ENCODE measurements at places on chromosomes 2 and 18. TPM values are rescaled to one million over a fixed set of nuclear protein-coding genes. Genes with fewer than 3 reads are reported as not detected.

Gene KRTCAP3
- total RNA-seq = 0.60 TPM

Gene LIMS1
- total RNA-seq = 43.7 TPM

Gene PMS1
- total RNA-seq = 15.5 TPM

Gene NR4A2
- 7.6 TPM for total RNA-seq

Gene CRYBA2
- not detected for total RNA-seq

Gene FARSB
- total RNA-seq = 18.8 TPM

Gene RFX8
- not detected for total RNA-seq

Gene PRKAG3
- not detected for total RNA-seq

Gene SCN3A
- not detected for total RNA-seq

Gene UGT1A4
- total RNA-seq = not detected

Gene DUSP2
- total RNA-seq = 17.0 TPM

Gene IL36G
- not detected for total RNA-seq

Gene MDH1B
- 0.93 TPM for total RNA-seq

Gene APOB
- not detected for total RNA-seq

Gene IL1A
- total RNA-seq = 8.8 TPM

Gene WNT10A
- not detected for total RNA-seq

Gene SP9
- total RNA-seq = not detected

Gene RNF144A
- 26.9 TPM for total RNA-seq

Gene ANKRD30B
- 1.4 TPM for total RNA-seq

Gene KCNE4
- total RNA-seq = 0.34 TPM

Gene PDE11A
- 0.04 TPM for total RNA-seq

Gene EDAR
- not detected for total RNA-seq

Gene RFTN2
- total RNA-seq = 2.3 TPM

Gene OSR1
- total RNA-seq = not detected

Gene SOX11
- 9.3 TPM for total RNA-seq

Gene BCL11A
- total RNA-seq = 0.79 TPM

Gene REEP1
- total RNA-seq = 1.4 TPM

Gene GREB1L
- total RNA-seq = 2.2 TPM

Gene STPG4
- 0.15 TPM for total RNA-seq

Measured in A375 (cell line).